Endothelial cell (in vitro differentiated cells): ENCODE measurements at places on chromosomes 1 and 21.

GRCh38 chr1:49323925-49324540 is 547.3 kb upstream of the BEND5 start:
- no peak overlapping the region for H3K4me3 ChIP-seq
- no peak overlapping the region for H3K27ac ChIP-seq
- H3K27me3 ChIP-seq, result no peaks in the 10 kb centered on the region
- no peak for DNase-seq
- H3K36me3 ChIP-seq, result no peaks in the 10 kb centered on the region

GRCh38 chr1:81920245-81920740 is 119.6 kb downstream of the ADGRL2 start:
- peaks cover 20% of the 10 kb centered on the region for H3K4me1 ChIP-seq
- H3K36me3 ChIP-seq, result no peaks in the 10 kb centered on the region
- no peak overlapping the region for H3K4me3 ChIP-seq
- peak overlapping the region; percentile 21 for H3K27ac ChIP-seq
- no peaks in the 10 kb centered on the region for H3K27me3 ChIP-seq
- DNase-seq, result peak; percentile 26

GRCh38 chr21:44890961-44891541 is 17.6 kb upstream of the PTTG1IP start:
- H3K27ac ChIP-seq, result no peak overlapping the region
- H3K4me1 ChIP-seq, result no peaks in the 10 kb centered on the region
- H3K27me3 ChIP-seq, result no peaks in the 10 kb centered on the region
- DNase-seq, result no peak
- H3K36me3 ChIP-seq, result no peaks in the 10 kb centered on the region

DNA sequence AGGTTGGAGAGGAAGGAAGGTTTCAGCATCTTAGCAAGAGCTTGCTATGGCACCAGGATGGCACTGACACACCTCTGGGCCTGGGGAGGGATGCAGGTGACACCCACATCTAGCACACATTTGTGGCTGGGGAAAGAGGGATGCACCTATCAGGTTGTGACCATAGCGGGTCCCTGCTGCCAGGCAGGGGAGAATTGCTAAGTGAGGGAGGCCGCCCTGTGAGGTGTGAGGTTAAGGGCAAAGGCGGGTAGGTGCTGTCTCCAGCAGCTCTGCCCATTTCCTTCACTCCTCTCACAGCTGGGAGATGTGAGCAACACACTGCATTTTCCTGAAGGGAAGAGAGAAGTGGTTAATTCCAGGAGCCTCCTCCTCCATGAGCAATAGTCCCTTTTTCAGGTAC is 83.2 kb upstream of the TLR5 start:
- peaks cover 15% of the 10 kb centered on the region for H3K27me3 ChIP-seq
- H3K27ac ChIP-seq, result no peak overlapping the region
- peak overlapping the region; percentile 37 for H3K4me3 ChIP-seq
